ENCODE measurements at places on chromosomes 5 and 9. TPM values are rescaled to one million over a fixed set of nuclear protein-coding genes. Genes with fewer than 3 reads are reported as not detected.

The AJM1 gene
- total RNA-seq = 7.5 TPM

The ITK gene
- total RNA-seq = 473 TPM

The ISL1 gene
- total RNA-seq = not detected

The PCDHGB7 gene
- 0.13 TPM for total RNA-seq

The CBY3 gene
- 0.84 TPM for total RNA-seq

The NME5 gene
- not detected for total RNA-seq

The NXNL2 gene
- not detected for total RNA-seq

The CCNO gene
- total RNA-seq = not detected
